Left kidney (tissue), 8 donors: ENCODE measurements at places on chromosomes 2 and 18.

DNA sequence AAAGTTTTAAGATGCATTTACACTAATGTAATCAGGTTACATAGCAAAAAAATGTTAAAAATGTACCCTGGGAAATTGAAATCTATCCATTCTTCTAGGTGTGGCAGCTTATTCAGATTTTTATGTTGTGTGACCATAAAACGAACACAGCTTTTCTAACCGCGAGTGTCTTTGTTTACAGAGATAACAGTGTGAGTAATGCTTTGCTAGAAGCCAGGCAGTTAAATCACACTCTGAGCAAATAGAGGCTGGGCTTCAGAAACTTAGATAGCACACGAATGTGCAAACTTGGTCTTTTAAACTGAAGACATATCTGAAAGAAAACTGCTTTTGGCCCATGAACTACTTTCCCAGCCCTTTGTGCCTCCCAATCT lies 116.1 kb downstream of the SPTBN1 start:
- no peak for DNase-seq

DNA sequence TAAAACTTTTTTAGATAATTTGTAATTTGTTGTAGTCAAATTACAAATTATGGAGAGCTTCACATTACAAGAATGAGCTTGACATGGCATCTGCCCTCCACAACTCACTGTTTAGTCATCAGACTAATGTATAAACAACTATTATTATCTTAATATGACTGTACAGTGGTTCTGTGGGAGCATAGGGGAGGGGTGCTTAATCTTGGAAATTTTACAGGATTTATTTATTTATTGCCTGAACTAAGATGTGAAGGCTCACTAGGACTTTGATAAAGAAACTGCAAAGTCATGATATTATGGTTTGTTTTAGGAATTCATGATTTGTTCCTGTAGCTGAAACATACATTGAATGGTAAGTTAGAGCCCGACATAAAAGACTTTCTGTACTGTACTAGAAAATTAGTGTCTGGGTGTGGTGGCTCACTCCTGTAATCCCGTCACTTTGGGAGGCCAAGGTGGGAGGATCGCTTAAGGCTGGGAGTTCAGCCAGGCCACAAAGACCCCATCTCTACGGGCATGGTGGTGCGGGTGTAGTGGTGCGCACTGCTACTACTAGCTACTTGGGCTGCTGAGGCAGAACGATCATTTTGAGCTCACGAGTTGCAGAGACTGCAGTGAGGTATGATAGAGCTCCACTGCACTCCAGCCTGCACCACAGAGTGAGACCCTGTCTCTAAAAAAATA lies 2.1 kb downstream of the MARCHF7 start:
- no peak for DNase-seq

GRCh38 chr2:144454466-144455287 lies 65.2 kb downstream of the ZEB2 start:
- no peak for DNase-seq

DNA sequence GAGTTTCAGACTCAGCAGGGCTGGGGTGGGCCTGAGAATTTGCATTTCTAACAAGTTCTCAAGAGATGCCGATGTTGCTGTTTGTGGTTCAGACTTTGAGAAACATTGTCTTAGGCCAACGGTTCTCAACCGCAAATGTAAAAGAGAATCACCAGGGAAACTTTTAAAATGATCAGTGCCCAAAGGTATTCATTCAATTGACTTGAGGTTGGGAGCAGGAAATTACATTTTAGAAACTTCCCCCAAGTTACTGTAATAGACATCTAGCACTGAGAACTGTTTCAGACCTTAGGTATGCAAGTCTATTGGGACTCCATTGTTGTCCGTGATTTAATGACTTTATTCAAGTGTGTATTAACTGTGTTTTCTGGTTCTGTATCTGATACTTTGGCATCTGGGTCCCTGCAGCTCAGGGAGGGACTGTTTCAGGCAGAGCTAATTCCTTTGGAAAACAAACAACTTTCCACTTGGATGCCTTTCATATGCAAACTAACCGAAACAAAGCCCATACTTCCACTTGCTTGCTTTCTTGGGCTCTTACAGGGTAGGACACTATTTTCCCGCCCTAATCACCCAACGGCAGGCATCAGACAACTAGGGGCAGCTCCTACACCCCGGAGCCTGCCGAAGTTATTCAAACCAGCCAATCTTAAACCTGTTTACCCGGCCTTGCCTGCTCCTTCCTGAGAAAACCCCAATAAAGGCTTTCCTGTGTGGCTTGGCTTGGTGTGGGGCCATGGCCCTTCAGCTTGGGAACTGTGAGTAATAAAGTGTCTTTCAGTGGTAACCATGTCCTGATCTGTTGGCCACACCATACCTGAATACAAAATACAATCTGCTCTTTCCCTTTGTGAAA lies 97.6 kb downstream of the POLE4 start:
- no peak for DNase-seq
